Spinal cord (tissue), 10 donors: ENCODE measurements at places on chromosomes 3 and 15. TPM values are rescaled to one million over a fixed set of nuclear protein-coding genes. Genes with fewer than 3 reads are reported as not detected.

- DNase-seq: no peak
These were observed 132.1 kb upstream of the TMC3 start for GRCh38 chr15:81506071-81506470.

DNA sequence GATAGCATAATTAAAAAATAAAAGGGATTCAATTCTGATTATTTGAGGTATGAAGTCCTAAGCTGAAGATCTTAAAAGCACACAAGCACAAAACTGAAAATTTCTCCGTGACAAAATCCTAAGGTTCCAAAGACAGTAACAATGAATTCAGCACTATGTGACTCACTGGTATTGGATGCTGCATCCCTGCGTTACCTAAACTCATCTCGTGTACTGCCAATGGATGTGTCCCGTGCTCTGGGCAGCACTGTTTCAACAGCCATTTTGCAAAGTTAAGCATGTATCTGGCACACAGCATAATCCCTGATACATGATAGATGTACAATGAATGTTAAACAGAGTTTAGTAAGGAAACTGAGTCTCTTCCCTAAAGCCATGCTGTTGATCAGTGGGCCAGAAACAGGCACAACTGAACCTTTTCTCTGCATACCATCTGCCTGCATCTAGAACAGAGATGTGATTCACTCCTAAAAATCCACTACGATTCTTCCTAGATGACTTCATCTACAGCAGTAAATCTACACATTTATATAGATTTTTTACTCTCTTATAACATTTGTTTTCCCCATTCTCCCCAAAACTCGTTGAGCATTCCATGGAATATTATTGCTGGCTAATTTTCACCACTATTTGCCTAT, 14.3 kb downstream of the SUCLG2 start:
- DNase-seq: no peak

GRCh38 chr3:150760431-150761200, 2.4 kb downstream of the SIAH2 start:
- DNase-seq: no peak

Gene PPP1R14D
- not detected for total RNA-seq
